ENCODE measurements at places on chromosomes 3 and 15. TPM values are rescaled to one million over a fixed set of nuclear protein-coding genes. Genes with fewer than 3 reads are reported as not detected.

Gene TGM5
- total RNA-seq, result 0.25 TPM

Gene ACTRT3
- total RNA-seq, result 12.3 TPM

Gene RASL12
- not detected for total RNA-seq

Gene PAQR5
- total RNA-seq, result 8.9 TPM

Gene CAMKV
- not detected for total RNA-seq

Gene CLDN16
- 30.2 TPM for total RNA-seq

Gene TMCO5A
- total RNA-seq, result not detected

Gene SKOR1
- 0.10 TPM for total RNA-seq

Gene AQP9
- total RNA-seq, result 0.40 TPM

Gene GADL1
- not detected for total RNA-seq

Gene CTXN2
- total RNA-seq, result 0.05 TPM

Gene WDR5B
- total RNA-seq, result 6.7 TPM

Gene DIPK2A
- 24.6 TPM for total RNA-seq

Measured in renal cortical epithelial cell (primary cell).